Esophagus muscularis mucosa (tissue), 4 donors: ENCODE measurements at places on chromosomes 5 and 9. TPM values are rescaled to one million over a fixed set of nuclear protein-coding genes. Genes with fewer than 3 reads are reported as not detected.

GRCh38 chr5:151096001-151096373 is 15.2 kb upstream of the TNIP1 start:
- no peak for DNase-seq

GRCh38 chr5:56251440-56251839 is 18.3 kb upstream of the ANKRD55 start:
- no peak for DNase-seq

GRCh38 chr5:59661954-59662615 is 231.4 kb downstream of the PDE4D start:
- DNase-seq: no peak

The IL3 gene
- not detected for total RNA-seq
